ENCODE measurements at places on chromosomes 1 and 21.

GRCh38 chr1:161772397-161772796 lies 6.3 kb downstream of the ATF6 start:
- no peak for DNase-seq

- DNase-seq, result no peak
Measured at GRCh38 chr1:168561989-168562388, 14.4 kb upstream of the XCL1 start.

DNA sequence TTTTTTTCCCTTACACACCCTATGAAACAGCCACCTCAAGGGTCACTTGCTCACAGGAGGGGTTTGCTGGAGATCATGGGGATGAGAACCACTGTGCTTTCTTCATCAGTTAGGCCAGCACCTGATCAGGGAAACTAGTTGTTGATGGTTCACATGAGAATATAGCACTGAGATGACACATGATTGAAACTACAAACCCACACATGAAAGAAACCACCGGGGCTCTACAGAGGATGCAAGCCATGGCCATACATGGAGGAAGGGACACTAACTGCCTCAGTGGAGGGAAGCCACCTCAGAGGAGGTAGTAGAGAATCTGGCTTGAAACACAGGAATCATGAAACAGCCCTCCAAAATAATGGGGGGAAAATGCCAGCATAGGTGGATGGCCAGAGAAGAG lies 63.2 kb downstream of the PRKAB2 start:
- no peak for DNase-seq

DNA sequence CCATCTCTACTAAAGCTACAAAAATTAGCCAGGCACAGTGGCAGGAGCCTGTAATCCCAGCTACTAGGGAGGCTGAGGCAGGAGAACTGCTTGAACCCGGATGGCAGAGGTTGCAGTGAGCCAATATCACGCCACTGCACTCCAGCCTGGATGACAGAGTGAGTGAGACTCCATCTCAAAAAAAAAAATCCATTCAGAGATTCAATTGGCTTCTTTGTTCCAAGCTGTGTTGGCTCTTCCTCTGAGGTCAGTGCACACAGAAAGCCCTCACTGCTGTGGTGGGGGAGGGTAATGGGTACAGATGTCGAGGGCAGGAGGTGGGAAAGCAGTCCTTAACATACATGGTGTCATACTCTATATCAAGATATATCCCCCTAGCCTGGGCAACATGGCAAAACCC lies 14.7 kb downstream of the TIE1 start:
- no peak for DNase-seq

GRCh38 chr1:18901147-18901951 lies 1.0 kb downstream of the ALDH4A1 start:
- DNase-seq, result no peak

- no peak for DNase-seq
Measured at GRCh38 chr21:46617267-46618051, 12.6 kb upstream of the S100B start.

- no peak for DNase-seq
Measured at GRCh38 chr21:14615359-14615974, 69.4 kb upstream of the SAMSN1 start.

- no peak for DNase-seq
Measured at GRCh38 chr1:65235867-65236805, 73.2 kb upstream of the DNAJC6 start.

GRCh38 chr1:214933375-214933774 lies 149.2 kb upstream of the KCNK2 start:
- no peak for DNase-seq

DNA sequence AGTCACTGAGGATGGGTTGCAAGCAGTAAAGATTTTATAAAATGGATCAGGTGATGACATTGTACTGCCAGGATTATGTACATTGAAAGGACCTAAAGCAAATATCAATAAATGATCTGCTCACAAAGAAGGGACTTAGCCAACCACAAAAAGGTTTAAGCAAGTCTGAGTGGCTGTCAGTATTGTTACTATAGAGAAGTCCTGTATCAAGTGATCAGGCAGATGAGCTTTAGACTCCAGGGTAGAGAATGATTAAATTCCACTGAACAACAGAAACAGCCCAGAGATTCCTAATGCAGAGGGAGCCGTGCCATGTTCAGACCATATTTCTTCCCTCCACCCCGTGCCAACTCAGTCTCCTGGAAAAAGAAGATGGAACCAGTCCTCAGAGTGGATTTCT lies 138.9 kb downstream of the SETD4 start:
- DNase-seq, result no peak

DNA sequence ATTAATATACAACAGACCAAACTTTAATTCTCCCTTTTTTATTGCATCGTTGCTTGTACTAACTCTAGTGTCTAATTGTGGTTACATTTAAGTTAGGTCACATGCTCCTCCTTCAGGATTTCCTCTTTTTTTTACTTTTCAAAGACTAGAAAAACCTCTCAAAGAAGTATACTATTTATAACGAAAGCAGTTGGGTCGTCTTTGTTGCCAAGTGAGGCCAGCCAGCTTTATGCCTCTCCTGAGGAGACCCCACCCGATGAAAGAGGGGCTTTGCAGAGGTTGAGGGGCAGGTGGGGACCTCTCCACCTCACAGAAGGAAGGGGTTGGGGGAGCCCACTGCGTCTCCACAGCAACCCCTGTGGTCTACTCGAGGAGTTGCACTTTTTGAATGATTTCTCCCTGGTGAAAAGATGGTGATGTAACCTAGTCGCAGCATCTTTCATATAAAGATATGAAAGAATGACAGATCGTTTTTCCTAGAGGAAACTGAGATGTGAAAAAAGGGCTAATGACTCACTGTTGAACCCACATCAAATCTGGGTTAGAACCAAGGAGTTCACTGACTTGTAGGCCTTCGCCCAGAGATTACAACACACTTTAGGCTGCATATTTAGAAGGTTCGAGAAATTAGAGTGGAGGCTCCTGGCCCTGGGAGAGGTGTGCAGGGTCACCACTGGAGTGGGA lies 6.4 kb downstream of the TGFB2 start:
- peak; percentile 17 for DNase-seq

- no peak for DNase-seq
Measured at GRCh38 chr1:24139841-24140425, 3.0 kb downstream of the IL22RA1 start.

Measured in CD4-positive, alpha-beta T cell treated with Interleukin-17A for 4 hours (primary cell).